NCI-H187 treated with DMSO at 0.1 percent for 48 hours (cell line): ENCODE measurements at places on chromosomes 13 and 19.

GRCh38 chr13:96075953-96076543, 13.9 kb upstream of the HS6ST3 start:
- DNase-seq: no peak

DNA sequence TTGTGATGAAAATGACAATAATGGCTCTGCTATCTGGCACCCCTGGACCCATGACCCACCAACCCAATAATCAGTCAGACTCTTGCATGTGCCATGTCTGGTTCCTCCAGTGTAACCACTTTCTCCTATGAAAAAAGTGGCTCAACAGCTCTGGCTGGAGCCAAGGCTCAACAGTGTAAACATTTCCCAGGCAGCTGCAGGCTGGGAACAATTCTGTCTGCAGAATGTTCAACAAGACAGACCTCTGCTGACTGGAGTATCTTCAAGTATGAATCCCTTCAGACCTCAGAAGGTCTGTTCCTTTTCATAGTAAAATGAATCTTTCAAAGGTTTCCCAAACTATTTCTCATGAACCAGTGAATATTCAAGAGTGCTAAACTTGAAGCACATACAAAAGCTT, 410.1 kb upstream of the HTR2A start:
- no peak for DNase-seq

DNA sequence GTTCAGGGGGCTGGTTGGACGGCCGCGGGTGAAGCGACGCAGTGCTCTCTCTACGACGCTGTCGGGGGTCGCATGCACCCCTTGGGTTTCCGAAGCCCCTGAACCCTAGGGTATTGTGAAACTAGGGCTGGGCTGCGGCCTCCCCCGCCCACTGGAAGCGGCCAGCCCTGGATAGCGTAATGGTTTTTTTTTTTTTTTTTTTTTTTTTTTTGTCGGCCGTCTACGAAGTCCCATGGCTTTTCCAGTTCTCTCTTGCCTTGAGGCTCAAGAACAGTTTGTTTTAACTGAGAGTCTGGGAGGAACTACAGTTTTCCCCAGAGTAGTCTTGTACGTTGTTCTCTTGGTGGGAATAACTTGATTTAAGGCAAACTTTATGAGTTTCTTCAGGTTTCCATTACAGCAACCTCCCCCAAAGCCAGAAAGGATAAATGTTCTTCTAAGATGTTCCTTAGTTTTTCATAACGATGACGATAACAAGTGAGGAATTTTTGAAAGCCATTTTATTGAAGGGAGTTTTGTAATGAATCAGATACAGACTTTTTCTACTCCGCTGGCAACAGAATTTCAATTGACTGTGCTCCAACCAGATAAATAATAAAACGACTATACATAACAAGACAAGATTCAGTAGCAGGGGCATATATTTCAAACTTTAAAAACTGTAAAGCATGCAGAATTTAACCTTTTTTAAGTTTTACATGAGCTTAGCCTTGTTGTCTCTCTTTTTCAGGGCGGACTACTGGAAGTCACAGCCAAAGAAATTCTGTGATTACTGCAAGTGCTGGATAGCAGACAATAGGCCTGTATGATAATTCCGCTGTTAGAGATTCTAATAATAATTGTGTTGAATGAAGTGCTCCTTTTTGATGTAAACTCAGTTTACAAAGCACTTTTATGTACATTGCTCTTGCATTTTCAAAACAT, 867 bp downstream of the WBP4 start:
- DNase-seq: no peak

GRCh38 chr13:50208826-50209335, 193.6 kb downstream of the KCNRG start:
- DNase-seq: no peak
